Bronchial epithelial cell (primary cell): ENCODE measurements at places on chromosomes 1 and 21. TPM values are rescaled to one million over a fixed set of nuclear protein-coding genes. Genes with fewer than 3 reads are reported as not detected.

Gene APOBEC4
- not detected in 2 replicates for total RNA-seq

Gene OLIG2
- total RNA-seq = not detected in 2 replicates

Gene ST6GALNAC5
- 0.26 and 2.3 TPM in 2 replicates for total RNA-seq

Gene GUCA2A
- not detected in 2 replicates for total RNA-seq
